ENCODE measurements at places on chromosomes 12 and 14.

DNA sequence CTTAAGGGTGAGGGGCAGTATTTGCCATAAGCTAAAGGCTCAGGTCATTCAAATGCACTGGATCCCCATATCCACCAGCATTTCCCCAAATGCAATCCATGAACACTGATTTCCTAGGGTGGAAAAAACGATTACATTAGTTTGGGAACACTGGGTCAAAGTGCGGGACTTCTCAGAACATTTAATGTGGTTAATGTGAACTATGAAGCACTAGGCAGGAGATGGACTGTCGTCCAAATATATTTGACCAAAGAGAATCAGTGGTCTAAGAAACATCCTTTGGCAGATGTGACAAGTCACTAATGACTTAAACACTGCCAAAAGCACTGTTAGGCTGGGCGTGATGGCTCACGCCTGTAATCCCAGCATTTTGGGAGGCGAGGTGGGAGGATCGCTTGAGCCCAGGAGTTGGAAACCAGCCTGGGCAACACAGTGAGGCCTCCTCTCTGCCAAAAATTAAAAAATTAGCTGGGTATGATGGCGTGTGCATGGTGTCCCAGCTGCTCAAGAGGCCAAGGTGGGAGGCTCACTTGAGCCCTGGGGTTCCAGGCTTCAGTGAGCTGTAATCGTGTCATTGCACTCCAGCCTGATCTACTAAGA, 205.4 kb downstream of the CALM1 start:
- DNase-seq: no peak

DNA sequence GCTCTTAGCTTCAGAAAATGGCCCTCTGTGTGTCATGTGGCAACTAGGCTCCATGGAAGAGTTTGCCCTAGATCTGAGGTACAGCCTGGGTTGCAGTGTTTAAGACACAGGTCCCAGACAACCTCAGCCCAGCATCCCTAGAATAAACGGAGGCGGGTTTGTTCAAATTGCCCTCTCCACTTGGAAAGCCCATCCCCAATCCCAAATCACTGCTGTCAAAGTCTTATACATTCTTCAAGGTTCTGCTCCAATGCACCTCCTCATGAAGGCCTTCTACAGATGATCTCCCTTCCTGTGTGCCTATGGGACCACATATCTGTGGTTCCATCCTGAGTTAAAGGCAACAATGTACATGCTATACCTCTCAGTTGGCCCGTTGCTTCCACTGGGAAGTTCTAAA, 289.8 kb downstream of the DPF3 start:
- DNase-seq: no peak

DNA sequence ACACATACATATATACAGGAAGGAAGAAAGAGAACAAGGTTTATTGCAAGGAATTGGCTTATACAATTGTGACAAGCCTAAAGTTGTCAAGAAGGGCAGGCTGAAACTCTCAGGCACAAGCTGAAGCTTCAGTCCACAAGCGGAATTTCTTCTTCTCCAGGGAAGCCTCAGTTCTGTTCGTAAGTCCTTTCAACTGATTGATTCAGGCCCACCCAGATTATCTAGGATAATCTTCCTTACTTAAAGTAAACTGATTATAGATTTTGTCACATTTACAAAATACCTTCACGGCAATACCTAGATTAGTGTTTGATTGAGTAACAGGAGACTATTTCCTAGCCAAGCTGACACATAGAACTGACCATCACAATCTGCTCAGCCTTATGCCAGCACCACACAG, 81.5 kb upstream of the TMEM260 start:
- no peak for DNase-seq

DNA sequence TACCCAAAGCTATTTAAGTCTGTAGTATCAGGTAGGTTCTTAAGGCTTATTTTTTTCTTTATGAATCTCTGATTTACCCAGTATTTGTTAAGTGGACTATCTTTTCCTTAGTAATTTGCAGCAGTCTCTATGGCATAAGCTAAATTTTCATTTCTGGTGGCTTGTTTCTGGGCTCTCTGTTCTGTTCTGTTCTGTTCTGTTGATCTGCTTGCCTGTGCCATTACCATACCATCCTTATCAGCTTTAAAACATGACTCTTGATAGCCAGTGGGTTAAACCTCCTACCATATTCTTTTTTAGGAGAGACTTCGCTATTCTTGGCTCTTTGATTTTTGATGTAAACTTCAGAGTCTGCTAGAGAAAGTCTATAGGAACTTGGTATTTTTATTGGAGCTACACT, 46.8 kb downstream of the PCNX1 start:
- DNase-seq: no peak

DNA sequence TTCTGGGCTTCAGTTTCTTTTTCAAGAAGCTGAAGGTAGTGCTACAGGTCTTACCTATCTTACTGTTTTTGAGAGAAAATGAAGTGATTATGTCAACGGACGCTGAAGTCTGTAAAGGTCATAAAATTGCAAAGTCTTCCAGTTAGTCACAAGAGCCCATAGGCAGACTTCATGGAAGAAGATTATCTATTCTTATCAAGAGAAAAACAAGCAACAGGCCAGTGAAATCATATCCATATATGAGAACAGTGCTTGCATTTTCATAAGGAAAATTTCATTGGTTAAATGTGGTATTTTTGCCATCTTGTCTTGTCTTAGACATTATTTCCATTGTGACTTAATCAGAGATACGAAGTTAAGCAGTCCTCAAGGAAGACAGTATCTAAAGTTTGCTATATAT, 412.7 kb upstream of the SEL1L start:
- DNase-seq: no peak

- DNase-seq: no peak
Measured at GRCh38 chr14:41521891-41522290, 84.8 kb upstream of the LRFN5 start.

GRCh38 chr12:44846826-44847225, 29.3 kb downstream of the NELL2 start:
- DNase-seq: no peak

Measured in bone marrow (tissue), 2 donors.